ENCODE measurements at places on chromosomes 1 and 21.

- no peak for DNase-seq
Measured at GRCh38 chr1:22186311-22186710, 43.4 kb upstream of the WNT4 start.

DNA sequence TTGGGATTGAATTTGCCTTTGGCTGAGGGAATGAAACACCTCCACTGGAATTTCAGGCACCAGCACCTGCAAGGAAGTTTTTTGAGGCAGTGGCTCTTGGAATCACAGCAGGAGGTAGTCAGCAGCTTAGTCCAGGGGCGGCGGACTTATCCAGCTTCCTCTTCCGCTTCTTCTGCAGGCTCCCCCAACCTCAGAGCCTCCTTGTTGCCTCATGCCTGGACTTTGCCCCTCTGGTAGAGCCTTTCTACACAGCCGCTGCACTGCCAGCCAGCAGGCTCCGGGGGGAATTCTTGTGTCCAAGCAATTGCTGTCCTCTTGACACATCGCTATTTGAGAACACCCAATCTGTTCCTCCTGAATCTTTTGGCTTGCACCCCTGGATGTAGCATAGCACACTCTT is 4.4 kb upstream of the RHEX start:
- no peak for DNase-seq

DNA sequence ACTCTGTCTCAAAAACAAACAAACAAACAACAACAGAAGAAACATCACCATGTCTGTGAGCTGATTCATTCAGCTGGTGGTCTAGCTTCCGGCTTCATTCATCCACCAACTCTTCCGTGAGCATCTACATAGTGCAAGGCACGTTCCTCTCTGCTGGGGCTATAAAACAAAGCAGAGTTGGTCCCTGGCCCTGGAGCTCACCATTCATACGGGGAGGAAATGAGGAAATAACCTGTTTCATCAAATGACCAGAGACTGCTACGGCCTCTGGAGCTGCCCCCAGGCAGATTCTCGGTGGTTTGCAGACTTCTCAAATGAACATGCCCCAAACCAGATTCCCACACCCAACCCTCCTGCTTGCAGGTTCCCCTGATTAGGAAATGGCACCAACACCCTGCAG is 41.0 kb upstream of the ID3 start:
- DNase-seq = no peak

- DNase-seq = no peak
Measured at GRCh38 chr1:212618466-212619210, 10.1 kb downstream of the ATF3 start.

GRCh38 chr1:220121791-220122530 is 28.0 kb downstream of the IARS2 start:
- no peak for DNase-seq

- DNase-seq = peak; percentile 29
Measured at GRCh38 chr1:16208270-16208987, 4.0 kb downstream of the ARHGEF19 start.
